ENCODE measurements at places on chromosomes 1 and 21. TPM values are rescaled to one million over a fixed set of nuclear protein-coding genes. Genes with fewer than 3 reads are reported as not detected.

DNA sequence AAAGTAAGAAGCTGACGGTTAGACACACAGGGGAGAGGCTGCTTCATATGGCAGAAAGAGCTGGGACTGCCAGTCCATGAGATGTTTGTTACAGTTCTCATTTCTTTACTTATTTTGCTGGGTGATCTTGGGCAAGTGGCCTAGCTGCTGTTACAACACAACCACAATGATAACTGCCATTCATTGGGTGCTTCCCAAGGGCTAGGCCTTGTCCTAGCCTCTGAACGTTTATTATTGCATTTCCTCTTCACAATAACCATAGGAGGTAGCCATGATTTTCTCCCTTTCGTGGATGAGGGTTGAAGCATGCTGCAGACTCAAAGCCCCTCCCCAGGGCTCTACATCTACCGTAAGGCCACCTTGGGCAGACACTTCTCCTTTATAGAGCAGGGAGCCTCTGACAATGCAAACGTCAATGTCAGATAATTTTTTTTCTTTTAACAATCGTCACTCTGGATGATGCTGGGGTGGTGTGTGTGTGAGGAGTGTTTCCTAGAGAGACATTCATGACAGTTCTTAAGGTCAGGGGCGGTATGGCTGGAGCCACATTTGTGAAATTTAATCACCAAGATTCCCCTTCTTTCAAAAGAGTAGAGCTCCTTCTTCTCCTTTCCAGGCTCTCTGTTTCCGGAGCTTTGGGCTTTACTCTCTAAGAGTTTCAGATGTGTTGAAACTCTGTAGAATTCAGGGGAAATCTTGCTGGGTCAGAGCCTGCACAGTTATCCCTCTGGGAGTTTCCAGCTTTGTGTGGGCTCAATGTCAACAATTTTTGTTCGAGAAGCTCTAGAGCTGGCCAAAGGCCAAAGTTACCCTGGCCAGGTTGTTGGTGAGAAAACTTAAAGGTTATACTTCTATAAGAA, 138.5 kb upstream of the SGIP1 start:
- peaks cover 8% of the 10 kb centered on the region for H3K4me1 ChIP-seq
- H3K27me3 ChIP-seq = no peaks in the 10 kb centered on the region
- no peaks in the 10 kb centered on the region for H3K36me3 ChIP-seq
- no peak overlapping the region for H3K4me3 ChIP-seq

- H3K27ac ChIP-seq = no peak overlapping the region
- H3K4me3 ChIP-seq = no peak overlapping the region
- DNase-seq = no peak
- H3K36me3 ChIP-seq = no peaks in the 10 kb centered on the region
These were observed 446.1 kb downstream of the SIPA1L2 start for GRCh38 chr1:232183802-232184201.

- H3K4me1 ChIP-seq = no peaks in the 10 kb centered on the region
- H3K27me3 ChIP-seq = no peaks in the 10 kb centered on the region
- no peak overlapping the region for H3K4me3 ChIP-seq
- H3K27ac ChIP-seq = no peak overlapping the region
These were observed 936.7 kb upstream of the TMPRSS15 start for GRCh38 chr21:19340303-19340702.

GRCh38 chr1:60277269-60277668, 203.7 kb upstream of the C1orf87 start:
- no peaks in the 10 kb centered on the region for H3K36me3 ChIP-seq
- H3K27ac ChIP-seq = no peak overlapping the region
- H3K4me1 ChIP-seq = peaks cover 40% of the 10 kb centered on the region
- no peak overlapping the region for H3K4me3 ChIP-seq
- DNase-seq = no peak
- no peaks in the 10 kb centered on the region for H3K27me3 ChIP-seq

GRCh38 chr1:52913537-52913936, 8.0 kb downstream of the ECHDC2 start:
- H3K36me3 ChIP-seq = no peaks in the 10 kb centered on the region
- peaks cover 7% of the 10 kb centered on the region for H3K4me1 ChIP-seq
- no peak overlapping the region for H3K4me3 ChIP-seq
- DNase-seq = no peak

GRCh38 chr1:164813776-164814175, 254.8 kb downstream of the PBX1 start:
- H3K27me3 ChIP-seq = no peaks in the 10 kb centered on the region
- H3K36me3 ChIP-seq = no peaks in the 10 kb centered on the region
- no peak for DNase-seq
- H3K4me3 ChIP-seq = no peak overlapping the region
- no peaks in the 10 kb centered on the region for H3K4me1 ChIP-seq

GRCh38 chr1:230187290-230187689, 120.3 kb downstream of the GALNT2 start:
- DNase-seq = no peak
- peaks cover 31% of the 10 kb centered on the region for H3K4me1 ChIP-seq
- no peaks in the 10 kb centered on the region for H3K27me3 ChIP-seq
- H3K27ac ChIP-seq = no peak overlapping the region

DNA sequence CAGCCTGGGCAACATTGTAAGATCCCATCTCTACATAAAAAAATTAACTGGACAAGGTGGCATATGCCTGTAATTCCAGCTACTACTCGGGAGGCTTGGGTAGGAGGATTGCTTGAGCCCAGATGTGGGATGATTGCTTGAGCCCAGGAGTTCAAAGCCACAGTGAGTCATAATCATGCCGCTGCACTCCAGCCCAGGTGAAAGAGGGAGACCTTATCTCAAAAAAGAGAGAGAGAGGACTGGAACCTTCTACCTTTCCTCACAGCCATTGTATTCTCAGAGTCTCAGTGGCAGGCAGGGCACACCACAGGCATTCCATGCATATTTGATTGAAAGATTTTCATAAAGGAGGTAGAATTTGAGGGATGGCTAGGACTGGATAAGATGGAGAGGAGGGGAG, 78.4 kb downstream of the KIF14 start:
- H3K4me1 ChIP-seq = peaks cover 9% of the 10 kb centered on the region
- H3K27ac ChIP-seq = no peak overlapping the region
- H3K4me3 ChIP-seq = no peak overlapping the region
- DNase-seq = peak; percentile 15
- no peaks in the 10 kb centered on the region for H3K27me3 ChIP-seq

GRCh38 chr1:29201595-29202051, 19.9 kb upstream of the SRSF4 start:
- H3K4me1 ChIP-seq = peaks cover 19% of the 10 kb centered on the region
- H3K27ac ChIP-seq = no peak overlapping the region
- no peaks in the 10 kb centered on the region for H3K27me3 ChIP-seq
- peaks cover 23% of the 10 kb centered on the region for H3K36me3 ChIP-seq
- DNase-seq = no peak

DNA sequence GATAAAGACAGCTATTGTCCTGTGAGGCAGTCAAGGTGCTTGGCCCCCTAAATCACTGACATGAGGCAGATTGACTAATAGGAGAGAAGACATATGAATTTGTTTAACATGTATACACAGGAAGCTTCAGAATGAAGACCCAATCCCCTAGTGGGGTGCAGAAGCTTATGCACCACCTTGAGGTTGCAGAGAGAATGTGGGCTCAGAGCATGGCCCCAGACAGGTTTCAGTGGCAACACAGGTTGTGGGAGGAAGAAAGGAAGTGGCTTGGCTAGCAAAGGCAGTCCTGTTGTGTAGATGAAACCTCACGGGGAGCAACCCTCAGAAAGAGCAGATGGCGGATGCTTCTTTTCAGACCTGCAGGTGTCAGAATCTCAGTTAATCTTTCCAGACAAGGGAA, 37.0 kb upstream of the PARP1 start:
- no peaks in the 10 kb centered on the region for H3K36me3 ChIP-seq
- DNase-seq = no peak
- H3K4me1 ChIP-seq = no peaks in the 10 kb centered on the region
- H3K27me3 ChIP-seq = peaks cover 82% of the 10 kb centered on the region

- peak; percentile 71 for DNase-seq
- peak overlapping the region; percentile 14 for H3K27ac ChIP-seq
- no peak overlapping the region for H3K4me3 ChIP-seq
- H3K27me3 ChIP-seq = no peaks in the 10 kb centered on the region
- peaks cover 6% of the 10 kb centered on the region for H3K4me1 ChIP-seq
These were observed 2.2 kb upstream of the LYPD8 start for GRCh38 chr1:248757784-248758195.

- DNase-seq = no peak
- H3K27me3 ChIP-seq = peaks cover 99% of the 10 kb centered on the region
- H3K27ac ChIP-seq = no peak overlapping the region
- no peaks in the 10 kb centered on the region for H3K4me1 ChIP-seq
- H3K36me3 ChIP-seq = no peaks in the 10 kb centered on the region
These were observed 87.1 kb upstream of the DISP3 start for GRCh38 chr1:11391886-11392285.

GRCh38 chr1:176206006-176206960, 803 bp downstream of the COP1 start:
- DNase-seq = peak; percentile 52
- peak overlapping the region; percentile 84 for H3K4me3 ChIP-seq
- peak overlapping the region; percentile 86 for H3K27ac ChIP-seq

DNA sequence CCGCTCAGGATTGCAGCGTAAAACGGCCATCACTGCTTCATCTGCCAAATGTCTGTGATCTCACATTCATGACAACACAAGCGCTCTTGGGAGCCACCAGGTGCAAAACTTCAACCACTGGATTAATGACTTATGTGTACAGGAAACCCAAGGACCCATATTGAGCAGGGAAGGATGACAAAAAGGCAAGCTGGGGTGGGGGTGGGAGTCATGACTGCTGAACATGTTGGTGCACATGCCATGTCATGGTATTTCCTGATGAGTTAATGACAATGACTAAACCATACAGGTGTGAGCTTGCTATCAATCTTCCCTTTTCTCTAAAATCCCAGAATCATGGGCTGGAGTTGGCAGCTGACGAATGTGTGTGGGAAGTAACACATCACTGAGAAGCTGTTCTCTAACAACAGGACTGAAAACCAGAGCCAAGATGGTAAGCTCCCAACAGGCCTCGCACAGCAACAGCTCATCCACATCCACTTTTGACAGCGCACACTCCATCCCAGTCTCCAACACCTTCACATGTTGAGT, 3.1 kb upstream of the SH2D5 start:
- H3K4me1 ChIP-seq = no peaks in the 10 kb centered on the region
- H3K36me3 ChIP-seq = peaks cover 21% of the 10 kb centered on the region
- H3K27me3 ChIP-seq = peaks cover 4% of the 10 kb centered on the region
- no peak overlapping the region for H3K27ac ChIP-seq
- no peak for DNase-seq
- no peak overlapping the region for H3K4me3 ChIP-seq

DNA sequence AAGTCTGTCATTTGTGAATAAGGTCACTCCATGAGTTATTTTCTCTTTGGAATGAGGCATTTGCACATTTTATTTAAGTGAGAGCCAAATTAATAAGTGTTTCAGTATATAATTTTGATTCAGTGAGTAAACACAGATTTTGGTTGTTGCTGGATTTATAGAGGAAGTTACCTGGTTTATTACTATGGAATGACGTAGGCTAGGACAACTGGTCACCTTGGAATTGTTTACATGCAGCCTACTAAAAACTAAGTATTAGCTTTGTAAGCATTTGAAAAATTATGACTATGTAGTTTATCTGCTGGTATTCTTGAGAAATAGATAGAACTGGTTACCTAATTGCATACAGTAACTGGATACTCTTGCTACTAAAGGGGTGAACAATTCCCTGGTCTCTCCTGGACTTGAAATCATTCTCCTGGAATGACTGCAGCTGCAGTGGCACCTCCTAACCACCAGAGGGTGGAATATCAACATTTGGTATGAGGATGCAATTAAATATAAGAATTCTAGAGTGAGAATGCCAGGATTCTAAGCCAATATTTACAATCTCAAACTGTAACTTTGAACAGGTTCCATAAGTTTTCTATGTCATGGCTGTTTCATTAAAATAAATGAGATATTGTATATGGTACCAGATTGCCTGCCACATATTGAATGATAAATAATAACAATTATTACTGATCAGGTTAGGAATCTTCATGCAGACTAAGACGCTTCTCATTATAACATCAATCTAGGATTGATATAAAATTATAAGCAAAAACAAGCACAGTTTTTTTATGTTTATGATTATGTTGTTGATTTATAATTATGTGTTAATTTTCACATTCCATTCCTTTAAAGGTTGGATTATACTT, 3.5 kb upstream of the KRTAP27-1 start:
- no peaks in the 10 kb centered on the region for H3K4me1 ChIP-seq
- DNase-seq = peak; percentile 33
- no peaks in the 10 kb centered on the region for H3K27me3 ChIP-seq
- no peak overlapping the region for H3K27ac ChIP-seq
- H3K4me3 ChIP-seq = no peak overlapping the region
- H3K36me3 ChIP-seq = no peaks in the 10 kb centered on the region

- no peaks in the 10 kb centered on the region for H3K4me1 ChIP-seq
- H3K27me3 ChIP-seq = no peaks in the 10 kb centered on the region
- DNase-seq = no peak
- no peak overlapping the region for H3K4me3 ChIP-seq
These were observed 112.3 kb downstream of the AK5 start for GRCh38 chr1:77394166-77394565.

DNA sequence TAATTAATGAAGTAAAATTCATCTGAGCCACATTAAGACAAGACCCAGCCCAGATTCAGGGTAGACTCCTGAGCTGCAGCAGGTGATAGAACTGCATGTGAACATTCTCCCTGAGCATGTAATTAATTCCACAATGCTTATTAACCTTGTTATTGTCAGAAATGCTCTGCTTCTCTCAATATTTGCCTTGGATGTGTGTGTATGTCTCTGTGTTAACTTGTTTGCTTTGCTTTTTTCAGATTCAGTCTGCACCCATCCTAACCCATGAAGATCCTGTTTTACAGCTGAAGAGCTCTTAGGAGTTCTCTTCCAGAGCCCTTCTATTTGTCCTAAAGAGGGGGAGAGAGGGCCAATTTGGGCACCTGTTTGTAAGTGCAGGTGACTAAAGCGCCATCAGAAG, 143.2 kb upstream of the BMP8A start:
- H3K27ac ChIP-seq = no peak overlapping the region
- peaks cover 7% of the 10 kb centered on the region for H3K4me1 ChIP-seq
- DNase-seq = no peak
- no peaks in the 10 kb centered on the region for H3K27me3 ChIP-seq
- peaks cover 10% of the 10 kb centered on the region for H3K36me3 ChIP-seq

Gene SEC22B
- total RNA-seq = 18.7 TPM

Gene OR2G6
- total RNA-seq = not detected

Gene SPRR5
- total RNA-seq = not detected

Gene KRTAP12-3
- not detected for total RNA-seq

Gene CD1C
- not detected for total RNA-seq

Gene DISP3
- 0.86 TPM for total RNA-seq

Gene B3GALT5
- total RNA-seq = 48.2 TPM
